H7 (cell line): ENCODE measurements at places on chromosomes 5 and 9.

- no peak for DNase-seq
Measured at GRCh38 chr5:56339732-56340131, 106.6 kb upstream of the ANKRD55 start.

DNA sequence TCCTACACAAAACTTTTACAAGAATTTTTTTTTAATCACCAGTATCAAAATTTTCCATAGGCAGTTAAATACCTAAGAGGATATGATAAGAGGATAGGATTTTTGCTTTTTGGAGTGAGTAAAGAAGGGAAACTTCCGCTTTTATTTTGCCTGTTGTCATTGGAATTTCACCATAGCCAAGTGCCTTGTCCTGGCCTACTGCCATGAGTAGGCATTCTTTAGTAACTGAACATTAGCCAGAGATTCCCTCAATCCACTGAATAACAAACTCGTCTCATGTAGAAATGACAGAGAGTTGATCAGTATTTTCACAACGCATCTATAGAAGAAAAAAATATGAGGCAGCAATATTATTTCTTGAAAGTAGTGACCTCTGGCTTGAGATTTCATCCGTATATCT, 289.6 kb upstream of the ADAMTSL1 start:
- DNase-seq: no peak

- no peak for DNase-seq
Measured at GRCh38 chr5:62938927-62939326, 360.3 kb downstream of the LRRC70 start.

GRCh38 chr9:93612052-93612795, 35.8 kb downstream of the PHF2 start:
- no peak for DNase-seq

- no peak for DNase-seq
Measured at GRCh38 chr5:177405805-177406204, 3.6 kb downstream of the F12 start.

DNA sequence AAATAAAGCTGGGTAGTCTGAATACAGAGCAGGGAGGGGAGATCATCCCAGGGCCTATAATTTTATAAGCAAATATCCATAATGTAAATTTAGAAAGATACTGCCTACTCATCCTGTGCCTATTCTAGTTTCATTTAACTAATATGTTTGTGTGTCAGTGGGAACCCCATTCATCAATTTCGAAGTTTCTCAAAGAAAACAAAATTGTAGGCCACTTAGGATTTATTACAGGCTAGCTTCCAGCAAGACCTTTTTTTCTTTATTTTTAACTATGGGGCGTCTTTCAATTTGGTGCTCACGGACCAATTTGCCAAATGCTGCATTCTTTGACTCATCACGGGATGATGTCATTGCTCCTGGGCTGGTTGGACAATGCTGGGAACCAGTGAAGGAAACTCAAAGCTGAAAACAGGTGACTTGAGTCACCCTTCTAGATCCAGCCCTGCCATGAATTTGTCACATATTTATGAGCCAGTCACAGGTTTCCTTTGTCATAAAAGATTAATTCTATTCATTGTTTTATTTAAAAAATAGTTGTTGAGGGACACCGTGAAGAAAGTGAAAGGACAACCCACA, 13.4 kb downstream of the PCSK5 start:
- DNase-seq: no peak

GRCh38 chr9:88006511-88007290, 32.4 kb upstream of the CDK20 start:
- DNase-seq: peak; percentile 56
